ENCODE measurements at places on chromosomes 13 and 19.

- no peak for DNase-seq
Observed at GRCh38 chr13:58207501-58207900, 576.0 kb downstream of the PCDH17 start.

- DNase-seq: no peak
Observed at GRCh38 chr13:46062185-46062584, 9.6 kb upstream of the ZC3H13 start.

GRCh38 chr19:7908742-7909461 lies 5.2 kb downstream of the MAP2K7 start:
- DNase-seq: no peak

DNA sequence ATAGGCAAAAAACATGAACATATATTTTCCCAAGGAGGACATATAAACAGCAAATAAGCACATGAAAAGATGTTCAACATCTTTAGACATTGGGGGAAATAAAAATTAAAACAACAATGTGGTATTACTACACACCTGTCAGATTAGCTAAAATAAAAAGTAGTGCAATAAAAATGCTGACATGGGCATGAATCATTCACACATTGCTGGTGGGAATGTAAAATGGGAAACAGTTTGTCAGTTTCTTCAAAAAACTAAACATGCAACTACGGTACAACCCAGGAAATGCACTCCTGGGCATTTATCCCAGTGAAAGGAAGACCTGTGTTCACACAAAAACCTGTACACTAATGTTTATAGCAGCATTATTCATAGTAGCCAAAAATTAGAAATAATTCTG lies 5.3 kb upstream of the SUCLA2 start:
- DNase-seq: no peak

GRCh38 chr13:23320926-23321534 lies 112.5 kb downstream of the SACS start:
- no peak for DNase-seq

DNA sequence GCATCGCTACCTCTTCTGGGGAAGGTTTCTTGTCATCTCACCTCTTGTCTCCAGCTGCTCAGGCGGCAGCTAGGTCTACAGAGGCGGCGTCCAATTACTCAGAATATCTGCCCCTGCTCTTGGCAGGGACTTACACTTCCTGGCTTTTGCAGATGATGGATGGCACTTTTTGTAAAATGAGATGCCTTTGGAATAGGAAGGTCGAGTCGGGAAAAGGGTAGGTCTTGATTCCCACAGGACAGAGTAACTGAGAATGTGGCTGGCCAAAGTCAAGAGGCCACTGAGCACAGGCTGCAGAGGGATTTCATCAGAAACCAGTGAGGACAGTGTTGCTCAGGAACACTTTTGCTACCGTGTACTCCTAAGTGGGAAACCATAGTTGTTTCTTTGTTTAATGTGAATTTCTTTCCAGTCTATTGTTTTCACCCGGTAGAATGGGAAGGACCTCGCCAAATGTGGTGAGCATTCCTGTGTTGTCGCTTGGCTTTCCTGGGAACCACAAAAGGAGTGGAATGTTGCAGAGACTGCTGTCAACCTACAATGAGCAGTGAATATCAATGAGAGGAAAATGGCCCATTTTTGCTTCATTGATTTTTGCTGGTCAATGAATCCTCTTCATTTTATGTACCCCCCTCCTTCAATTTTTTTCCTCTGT lies 383.7 kb downstream of the HS6ST3 start:
- DNase-seq: no peak

GRCh38 chr13:97414392-97414791 lies 19.6 kb upstream of the RAP2A start:
- no peak for DNase-seq

GRCh38 chr19:30743011-30743410 lies 370.8 kb downstream of the ZNF536 start:
- DNase-seq: no peak

DNA sequence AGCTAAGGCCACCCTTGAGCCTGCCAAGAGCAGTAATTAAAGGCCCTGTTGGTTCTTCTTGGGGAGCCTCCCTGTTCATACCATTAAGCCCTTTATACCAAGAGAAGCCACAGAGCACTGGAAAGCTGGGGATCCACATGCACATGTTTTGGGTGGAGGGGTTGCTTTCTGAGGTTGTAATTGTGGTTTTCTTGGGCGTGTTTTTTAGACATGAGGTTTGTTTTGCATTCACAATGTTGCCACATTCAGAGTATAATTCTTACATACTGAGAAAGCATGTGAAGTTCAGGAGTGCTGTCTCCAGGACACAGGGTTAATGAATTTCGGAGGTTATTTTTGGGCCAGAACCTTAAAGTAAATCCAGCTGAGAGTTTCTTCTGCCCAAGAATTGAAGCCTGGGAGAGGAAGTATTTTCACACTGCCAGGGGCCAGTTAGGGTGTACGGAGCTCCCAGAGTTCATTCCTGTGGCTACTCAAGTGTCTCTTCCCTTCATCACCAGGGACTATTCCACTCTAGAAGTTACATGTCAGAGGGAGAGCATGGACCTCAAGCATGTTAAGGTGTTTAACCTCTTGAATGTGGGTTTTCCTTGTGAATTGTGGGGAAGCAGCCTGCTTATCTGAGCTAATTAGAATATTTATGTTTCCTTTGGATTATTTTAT lies 37.0 kb downstream of the ZNF136 start:
- no peak for DNase-seq

DNA sequence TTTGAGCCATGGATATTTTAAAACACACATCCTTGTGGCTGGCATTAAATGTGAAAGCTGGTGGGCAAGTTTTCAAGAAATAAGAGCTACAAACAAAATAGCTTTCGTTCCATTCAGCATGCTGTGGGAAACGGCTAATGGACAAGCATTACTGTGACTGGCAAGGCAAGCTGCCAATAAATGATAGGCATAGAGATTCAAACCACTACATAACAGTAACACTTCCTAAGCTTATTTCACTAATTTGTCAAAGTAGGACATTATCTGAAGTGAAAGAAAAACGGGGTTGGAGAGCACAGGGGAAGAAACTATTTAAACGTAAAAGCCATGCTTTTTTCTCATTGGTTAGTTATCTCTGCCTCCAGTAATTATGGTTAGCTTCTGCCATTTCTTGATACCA lies 26.0 kb downstream of the OBI1 start:
- DNase-seq: no peak

DNA sequence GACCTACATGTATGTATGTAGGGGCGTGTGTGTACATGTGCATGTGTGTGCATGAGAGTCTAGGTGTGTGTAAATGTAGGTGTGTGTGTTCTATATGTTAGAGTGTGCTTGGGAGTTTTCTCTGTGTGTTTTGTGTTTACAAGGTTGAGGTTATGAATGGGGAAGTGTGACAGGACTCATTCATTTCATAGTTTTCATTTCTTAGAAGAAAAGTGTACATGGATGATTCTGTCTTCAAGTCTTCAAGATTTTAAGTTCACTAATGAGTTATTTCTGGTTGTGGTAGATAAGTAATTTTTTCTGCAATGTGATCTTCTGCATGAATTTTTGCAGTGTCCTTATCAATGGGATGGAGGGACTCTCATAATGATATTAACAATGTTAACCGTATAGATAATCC lies 118.2 kb upstream of the SLC10A2 start:
- no peak for DNase-seq

DNA sequence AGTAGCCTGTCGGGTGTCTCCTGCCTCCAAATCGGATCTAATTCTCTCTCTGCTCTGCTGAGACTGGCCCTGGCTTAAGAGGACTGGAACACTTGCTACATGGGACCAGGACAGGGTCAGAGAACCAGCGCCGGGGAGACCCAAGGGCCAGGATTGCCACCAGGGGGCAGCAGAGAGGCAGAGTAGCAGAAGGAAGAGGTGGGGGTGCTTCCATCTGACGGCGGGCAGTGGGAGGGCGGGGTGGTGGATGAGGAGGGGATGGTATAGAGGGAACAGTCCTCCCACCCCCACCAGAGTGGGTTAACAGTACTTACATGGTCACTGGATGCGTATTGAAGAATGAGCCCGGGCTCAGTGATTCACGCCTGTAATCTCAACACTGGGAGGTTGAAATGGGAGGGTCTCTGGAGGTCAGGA lies 11.9 kb downstream of the SELENOW start:
- DNase-seq: peak; percentile 73

DNA sequence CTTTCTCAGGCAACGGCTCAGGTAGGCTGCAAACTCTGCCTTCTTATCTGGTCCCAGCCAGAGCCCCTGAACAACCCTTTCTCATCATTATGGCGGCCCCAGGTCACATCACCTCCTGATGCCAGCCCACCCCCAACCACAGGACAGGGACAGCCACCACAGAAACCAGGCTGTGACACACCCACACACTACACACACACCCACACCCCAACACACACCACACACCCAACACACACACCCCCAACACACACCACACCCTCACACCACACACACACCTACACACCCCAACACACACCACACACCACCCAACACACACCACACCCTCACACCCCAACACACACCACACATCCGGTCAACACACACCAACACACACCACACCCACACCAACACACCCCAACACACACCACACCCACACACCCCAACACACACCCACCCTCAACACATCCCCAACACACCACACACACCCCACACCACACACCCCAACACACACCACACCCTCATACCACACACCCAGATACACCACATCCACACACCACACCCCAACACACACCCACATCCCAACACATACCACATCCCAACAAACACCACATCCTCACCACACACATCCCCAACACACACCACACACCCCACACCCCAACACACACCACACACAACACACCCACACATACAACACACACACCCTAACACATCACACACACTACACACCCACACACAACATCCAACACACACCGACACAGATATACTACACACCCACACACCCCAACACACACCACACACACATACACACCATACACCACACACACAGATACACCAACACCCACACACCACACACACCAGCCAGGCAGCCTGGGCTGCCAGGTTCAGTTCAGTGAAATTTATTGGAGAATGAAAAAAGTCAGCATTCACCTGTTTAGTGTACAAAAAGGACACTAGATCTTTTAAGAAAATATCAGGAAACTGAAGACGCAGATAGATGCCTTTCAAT lies 4.2 kb upstream of the ISYNA1 start:
- no peak for DNase-seq

DNA sequence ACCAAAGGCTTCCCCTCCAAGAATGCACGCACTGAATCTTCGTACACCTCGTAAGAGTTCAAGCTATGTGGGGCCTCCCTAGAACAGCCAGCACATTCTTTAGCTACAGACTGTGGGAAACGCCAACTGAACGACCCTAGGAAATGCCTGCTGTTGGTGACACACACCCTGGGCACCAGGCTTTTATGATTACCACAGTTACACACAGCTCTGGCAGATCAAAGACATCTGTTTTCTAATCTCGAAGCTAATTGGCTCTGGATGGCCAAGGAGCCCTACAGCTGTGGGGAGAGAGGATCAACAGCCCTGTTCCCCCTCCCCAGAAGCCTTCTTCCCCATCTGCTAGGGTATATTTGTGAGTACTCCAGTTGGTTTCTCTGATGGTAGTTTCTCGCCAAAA lies 123.0 kb downstream of the COL4A1 start:
- DNase-seq: no peak

- DNase-seq: peak; percentile 82
Observed at GRCh38 chr19:9883231-9883758, 48.2 kb downstream of the PIN1 start.

DNA sequence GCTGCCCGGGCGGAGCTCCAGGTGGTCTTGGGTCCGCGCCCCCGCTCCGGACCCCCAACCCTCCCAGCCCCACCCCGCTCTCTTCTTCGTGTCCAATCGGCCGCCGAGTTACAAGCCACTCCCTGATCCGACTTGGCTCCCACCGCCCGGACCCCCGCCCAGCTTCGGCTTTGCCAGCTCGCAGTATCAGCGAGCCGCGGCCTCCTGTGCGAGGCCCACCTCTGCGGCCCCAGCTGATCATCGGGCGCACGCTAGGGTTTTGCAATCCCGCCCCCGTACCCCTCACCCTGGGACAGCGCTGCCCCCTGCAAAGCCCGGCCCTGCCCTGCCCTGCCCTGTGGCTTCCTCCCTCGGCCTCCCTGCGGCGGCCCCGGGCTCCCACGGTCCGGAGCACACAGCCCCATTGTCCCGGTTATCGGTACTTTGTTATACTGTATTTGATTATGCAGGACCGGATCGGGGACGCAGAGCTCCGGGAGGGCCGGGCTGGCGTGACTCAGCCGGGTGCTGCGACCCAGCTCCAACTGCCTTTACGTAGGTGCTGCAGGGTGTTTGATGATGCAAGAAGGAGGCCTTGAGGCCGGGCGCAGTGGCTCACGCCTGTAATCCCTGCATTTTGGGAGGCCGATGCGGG lies 598 bp upstream of the LPAR2 start:
- no peak for DNase-seq

DNA sequence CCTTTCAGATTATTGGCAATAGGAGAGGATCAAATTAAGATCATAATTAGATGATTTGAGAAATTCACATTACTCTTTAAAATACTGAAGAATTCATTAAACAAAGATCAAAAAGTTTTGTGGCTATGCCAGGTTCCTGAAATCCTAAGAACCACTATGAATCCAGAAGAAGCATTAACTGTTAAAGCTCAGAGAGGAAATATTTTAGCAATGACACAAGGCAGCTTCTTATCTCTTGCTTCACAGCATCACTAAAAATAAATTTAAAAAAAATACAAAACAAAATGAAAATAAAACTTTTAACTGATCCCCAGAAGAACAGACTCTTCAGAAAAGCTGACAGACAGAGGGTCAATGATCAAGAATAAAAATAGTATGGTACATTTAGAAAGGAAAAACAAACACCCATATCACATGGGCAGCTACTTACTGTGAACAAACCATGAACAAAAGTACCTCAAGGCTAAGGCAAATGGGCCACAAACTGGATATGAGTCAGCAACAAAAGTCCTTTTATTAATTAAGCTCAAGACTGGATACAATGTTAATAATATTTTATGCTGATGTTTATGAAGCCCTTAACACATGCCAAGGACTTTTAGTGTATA lies 19.6 kb downstream of the RNF6 start:
- DNase-seq: no peak

- DNase-seq: no peak
Observed at GRCh38 chr13:85009447-85009846, 789.8 kb downstream of the SLITRK6 start.

DNA sequence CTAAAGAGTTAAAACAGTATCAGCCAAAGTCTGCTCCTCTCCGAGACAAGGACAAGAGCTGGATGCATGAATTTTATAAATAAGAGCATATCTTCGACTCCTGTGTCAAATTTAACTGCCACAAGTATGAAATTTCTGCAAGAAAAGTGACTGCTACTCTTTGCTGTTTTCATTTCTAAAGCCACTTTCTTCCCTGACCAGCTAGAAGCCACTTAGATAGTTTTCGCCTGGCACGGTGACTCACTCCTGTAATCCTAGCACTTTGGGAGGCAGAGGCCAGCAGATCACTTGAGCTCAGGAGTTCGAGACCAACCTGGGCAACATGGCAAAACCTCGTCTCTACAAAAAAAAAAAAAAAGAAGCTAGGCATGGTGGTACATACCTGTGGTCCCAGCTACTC lies 61.3 kb downstream of the ENOX1 start:
- no peak for DNase-seq

DNA sequence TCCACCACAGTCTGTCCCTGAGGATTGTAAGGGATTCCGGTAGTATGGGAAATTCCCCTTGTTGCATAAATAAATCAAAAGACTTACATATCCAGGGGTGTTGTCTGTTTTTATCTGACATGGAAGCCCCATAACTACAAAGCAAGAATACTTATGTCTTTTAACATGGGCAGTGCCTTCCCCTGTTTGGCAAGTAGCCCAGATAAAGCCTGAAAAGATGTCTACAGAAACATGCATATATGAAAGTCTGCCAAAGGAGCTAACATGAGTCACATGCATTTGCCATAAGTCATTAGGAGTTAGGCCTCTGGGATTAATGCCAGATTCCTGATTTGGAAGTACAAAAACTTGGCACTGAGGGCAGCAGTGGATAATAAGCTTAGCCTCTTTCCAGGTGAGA lies 62.1 kb downstream of the ZNF737 start:
- DNase-seq: no peak

All from cerebellar cortex (tissue), 1 donor.